Pancreas (tissue), 10 donors: ENCODE measurements at places on chromosomes 1 and 21.

DNA sequence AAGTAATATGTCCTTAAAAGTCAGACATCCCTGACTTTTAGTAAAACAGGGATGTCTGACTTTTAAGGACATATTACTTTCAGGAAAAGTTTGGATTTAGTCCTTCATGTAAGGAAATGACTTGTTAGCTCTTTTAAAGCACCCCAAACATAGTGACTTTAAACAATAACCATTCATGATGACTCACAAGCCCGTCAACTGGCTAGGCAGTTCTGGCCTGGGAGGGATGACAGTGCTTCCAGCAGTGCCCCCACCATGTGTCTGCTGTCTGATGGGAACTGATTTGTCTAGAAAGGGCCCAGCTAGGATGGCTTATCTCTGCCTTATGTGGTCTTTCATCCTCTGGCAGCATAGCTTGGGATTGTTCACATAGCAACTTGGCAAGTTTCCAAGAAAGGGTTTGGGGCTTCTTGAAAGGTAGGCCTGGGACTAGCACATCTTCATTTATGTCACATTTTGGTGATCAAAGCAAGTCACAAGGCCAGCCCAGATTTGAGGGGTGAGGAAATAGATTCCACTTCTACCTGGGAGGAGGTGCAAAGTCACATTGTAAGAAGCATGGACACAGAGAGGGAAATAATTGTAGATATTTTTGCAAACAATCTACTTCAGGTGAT, 143.5 kb downstream of the C1orf94 start:
- DNase-seq: no peak

DNA sequence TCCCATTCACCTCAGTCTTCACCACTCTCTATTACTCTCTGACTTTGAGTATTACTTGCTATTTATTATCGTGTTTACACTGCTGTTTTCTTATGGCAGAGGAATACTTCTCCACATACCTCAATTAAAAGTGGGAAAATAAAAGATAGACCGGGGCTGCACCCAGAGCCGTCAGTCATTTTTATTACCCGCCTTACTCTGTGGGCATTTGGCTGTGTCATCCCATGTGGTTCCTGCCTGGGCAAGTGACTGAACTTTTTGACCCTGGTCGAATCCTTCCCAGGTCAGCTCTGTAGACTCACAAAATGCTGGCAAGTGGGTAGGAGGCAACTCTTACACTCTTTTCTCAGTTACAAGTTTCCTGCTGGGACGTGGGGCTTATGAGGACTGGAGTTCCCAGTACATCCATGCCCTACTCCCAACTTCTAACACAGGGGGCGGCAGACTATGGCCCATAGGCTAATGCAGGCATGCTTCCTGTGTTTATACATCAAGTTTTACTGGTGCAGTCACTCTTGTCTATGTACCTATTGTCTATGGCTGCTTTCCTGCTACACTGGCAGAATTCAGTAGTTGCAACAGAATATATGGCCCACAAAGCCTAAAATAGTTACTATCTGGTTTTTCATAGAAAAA, 69.5 kb upstream of the KCND3 start:
- DNase-seq: no peak

GRCh38 chr21:42671778-42672593, 18.6 kb downstream of the PDE9A start:
- DNase-seq: no peak

- no peak for DNase-seq
Observed at GRCh38 chr1:119861547-119861946, 34.8 kb downstream of the ADAM30 start.

DNA sequence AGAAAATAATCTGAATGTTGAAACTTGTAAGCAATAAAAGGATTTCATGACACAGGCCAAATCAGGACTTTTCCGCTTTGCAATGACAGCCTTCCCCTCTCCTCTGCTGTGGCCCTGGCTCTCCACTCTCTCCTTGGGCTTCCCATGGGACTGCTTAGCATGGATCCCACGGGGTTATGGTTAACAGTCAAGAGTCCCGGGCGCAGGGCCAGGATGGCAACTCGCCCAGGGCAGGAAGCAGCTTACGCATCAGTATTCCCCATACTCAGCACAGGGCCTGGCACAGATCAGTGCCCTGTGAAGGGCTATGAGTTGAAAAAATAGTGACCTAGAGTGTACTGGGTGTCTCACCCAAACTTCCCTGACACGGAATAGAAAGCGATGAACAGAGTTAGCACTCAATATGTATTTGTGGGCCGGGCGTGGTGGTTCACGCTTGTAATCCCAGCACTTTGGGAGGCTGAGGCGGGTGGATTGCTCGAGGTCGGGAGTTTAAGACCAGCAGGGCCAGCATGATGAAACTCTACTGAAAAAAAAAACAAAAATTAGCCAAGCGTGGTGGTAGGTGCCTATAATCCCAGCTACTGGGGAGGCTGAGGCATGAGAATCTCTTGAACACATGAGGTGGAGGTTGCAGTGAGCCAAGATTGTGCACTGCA, 29.1 kb upstream of the GRHL3 start:
- DNase-seq: peak; percentile 35

- DNase-seq: no peak
Observed at GRCh38 chr1:93710499-93711453, 29.1 kb upstream of the BCAR3 start.

- no peak for DNase-seq
Observed at GRCh38 chr1:234961456-234962339, 166.9 kb downstream of the TOMM20 start.

GRCh38 chr1:54591127-54591756, 32.1 kb downstream of the FAM151A start:
- DNase-seq: no peak

DNA sequence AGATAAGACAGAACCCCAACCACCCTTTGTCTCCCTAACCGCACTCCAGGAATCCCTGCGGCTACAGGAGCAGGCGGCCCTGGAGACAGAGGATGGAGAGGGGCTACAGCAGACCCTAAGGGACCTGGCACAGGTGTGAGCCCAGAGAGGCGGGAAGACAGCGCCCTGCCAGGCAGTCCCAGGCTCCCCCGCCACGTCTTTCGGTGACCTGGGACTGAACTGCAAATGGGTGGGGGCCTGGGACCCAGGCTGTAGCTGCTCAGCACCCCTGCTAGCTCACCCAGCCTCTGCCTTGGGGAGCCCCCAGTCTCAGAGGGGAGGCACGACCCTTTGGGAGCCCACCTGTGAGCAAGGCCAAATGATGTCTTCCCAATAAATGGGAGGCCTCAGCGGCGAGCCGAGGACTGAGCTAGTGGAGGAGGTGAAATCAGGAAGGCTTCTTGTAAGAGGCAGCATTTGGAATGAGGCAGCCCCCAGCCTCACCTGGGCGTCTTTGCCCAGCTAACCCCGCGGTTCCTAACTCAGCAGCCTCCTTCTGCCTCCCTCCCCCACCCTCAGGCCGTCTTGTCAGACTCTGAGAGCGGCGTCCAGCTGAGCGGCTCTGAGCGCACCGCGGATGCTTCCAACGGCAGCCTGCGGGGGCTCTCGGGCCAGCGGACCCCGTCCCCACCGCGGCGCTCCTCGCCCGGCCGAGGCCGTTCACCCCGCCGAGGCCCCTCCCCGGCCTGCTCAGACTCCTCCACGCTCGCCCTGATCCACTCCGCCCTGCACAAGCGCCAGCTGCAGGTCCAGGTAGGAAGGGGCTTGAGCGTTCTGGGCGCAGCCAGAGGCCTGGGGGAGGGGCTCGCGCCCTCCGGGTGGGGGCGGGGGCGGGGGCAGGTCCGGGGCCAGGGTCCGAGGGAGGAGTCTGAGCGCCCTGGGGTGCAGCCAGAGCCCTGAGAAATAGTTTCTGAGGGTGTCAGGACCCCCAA, 16.9 kb downstream of the CROCC start:
- DNase-seq: no peak

GRCh38 chr1:163258181-163258580, 55.5 kb upstream of the RGS5 start:
- no peak for DNase-seq

DNA sequence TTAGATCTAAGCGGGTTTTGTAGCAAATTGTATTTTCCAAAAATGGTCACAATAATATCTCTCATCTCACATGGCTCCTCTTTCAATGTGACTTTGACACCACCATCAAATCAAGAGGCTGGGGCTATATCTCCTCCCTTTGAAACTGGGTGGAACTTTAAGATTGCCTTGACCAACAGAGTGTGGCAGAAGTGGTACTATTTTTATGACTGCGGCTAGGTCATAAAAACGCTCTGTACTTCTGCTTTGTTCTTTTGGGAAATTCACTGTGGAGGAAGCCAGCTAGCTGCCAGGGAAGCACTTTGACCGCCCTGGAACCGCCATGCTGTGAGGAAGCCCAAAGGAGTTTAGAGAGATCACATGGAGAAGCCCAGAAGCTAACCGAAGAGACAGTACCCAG, 50.7 kb upstream of the ACOT11 start:
- no peak for DNase-seq

DNA sequence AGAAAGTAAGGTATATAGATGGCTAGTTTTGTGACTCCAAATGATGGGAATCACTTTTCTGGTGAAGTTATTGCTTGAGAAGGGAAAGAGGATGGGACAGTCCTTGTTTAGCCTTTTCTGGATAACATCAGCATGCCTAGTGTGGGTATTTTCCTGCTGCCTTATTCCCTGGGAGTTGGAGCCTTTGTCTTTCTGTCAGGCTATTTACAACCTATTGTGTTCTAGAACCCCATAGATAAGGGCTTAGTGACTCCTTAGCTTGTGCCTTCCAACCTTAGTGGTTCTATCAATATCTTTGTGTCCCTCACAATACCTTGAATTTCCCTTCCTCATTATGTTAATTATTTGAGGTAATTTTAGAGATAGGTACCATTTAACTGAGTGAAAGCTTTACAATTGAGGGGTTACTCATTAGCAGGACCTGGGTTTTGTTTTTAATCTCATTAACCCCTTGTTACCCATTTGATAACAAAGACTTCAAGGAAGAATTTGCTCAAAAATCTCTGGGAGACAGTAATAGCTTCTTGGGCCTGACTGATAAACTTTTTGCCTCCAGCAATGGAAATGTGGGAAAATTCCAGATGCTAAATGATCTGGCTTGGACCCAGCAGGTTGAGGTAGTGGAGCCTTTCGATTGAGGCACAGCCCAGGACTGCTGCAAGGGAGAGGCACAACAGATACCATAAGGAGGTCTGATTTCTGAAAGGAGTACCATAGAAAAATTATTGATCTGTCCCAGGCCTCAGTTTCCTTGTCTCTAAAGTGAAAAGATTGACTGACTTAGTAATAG, 49.0 kb downstream of the CACHD1 start:
- DNase-seq: no peak

- DNase-seq: peak; percentile 45
Observed at GRCh38 chr1:181083842-181084605, 4.5 kb upstream of the IER5 start.

DNA sequence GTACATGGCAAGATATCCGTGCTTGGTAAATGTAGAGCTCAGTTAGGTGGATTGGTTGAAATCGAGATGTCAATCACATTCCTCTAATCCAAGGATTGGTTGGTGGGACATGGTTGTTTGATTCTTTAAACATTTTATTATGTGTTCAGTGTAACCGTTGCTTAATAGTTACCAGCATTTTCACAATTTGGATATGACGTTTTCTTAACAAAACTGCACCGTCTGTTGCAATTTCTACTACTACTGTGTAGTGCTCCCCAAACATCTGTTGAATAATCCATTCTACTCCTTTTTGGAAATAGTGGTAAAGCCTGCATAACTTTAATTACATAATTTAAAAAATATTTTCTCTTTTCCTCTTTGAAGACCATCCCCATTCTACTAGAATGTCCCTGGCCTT, 16.3 kb downstream of the OR2B11 start:
- no peak for DNase-seq

GRCh38 chr1:181174861-181175260, 86.4 kb downstream of the IER5 start:
- DNase-seq: no peak

DNA sequence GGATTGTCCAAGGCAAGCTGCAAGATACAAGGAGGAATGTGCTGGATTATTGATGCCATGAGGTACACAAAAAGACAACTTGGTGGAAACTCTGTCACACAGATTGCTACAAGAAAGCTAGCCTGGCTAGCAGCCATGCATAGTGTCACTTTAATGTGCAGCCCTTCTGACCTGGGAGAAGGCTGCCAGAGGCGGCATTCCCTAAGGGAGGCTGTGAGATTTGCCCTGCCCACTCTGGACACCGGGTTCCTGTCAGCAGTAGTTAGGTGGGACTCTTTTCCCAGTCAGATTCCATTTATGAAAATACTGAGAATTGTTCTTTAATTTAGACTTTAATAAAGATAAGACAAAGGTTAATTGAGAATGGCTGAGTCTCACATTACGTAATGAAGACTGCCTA, 47.8 kb upstream of the SYT6 start:
- DNase-seq: no peak

DNA sequence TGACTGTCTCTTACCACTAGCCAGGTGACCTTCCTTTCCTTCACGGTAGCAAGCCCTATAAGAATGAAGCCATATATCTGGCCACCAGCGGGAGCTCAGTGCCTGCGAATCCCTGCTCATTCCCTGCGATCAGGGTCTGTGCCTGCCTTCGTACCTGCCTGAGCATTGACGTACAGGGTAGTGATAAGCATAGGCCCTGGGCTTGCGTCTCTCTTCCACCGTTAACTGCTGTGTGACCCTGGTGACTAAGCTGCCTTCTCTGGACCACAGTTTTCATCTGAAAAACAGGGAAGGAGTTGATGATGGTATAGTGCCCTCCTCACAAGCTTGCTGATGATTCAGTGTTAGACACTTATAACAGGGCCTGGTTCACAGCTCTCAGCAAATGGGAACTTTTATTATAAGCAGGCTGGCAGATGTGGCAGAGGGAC, 4.1 kb downstream of the ZC3H12A start:
- no peak for DNase-seq

DNA sequence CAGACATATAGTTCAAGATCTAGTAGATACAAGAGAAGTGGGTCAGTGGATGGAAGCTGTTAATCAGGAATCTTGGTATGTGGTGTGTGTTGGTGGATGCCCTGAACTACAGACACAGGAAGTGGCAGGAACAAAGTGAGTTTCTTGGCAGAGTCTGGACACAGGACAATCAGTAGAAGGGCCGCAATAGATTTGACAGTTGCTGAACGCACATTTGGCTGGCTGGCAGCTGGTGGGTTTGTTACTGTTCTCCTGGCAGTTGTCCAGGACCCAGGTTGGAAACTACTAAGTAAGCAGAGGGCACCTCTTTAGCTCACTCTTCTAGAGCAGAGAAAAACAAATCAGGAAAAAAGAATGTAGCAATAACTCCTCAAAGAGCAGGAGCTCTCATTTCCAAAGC, 13.2 kb downstream of the KRTAP26-1 start:
- peak; percentile 14 for DNase-seq

DNA sequence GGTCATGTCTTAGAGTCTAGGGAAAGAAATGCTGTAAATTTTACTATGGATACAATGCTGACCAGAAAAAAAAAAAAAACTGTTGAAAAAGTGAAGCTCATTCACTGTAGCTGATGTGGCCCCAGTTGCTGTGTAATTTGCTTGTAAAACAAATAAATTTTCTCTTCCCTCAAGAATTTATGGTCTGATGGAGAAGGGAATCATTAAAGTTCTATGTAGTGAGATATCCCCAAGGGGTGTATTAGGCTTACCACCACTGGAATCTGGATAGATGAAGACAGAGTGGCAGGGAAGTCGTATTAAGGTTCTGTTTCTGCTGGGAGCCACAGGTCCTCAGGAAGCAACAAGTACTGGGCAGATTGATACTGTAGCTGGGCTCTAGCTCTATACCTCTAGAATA, 860.0 kb downstream of the LTN1 start:
- no peak for DNase-seq

GRCh38 chr1:156497743-156498431, 2.7 kb downstream of the MEF2D start:
- peak; percentile 47 for DNase-seq

- no peak for DNase-seq
Observed at GRCh38 chr1:239952348-239953308, 139.1 kb upstream of the FMN2 start.
